ENCODE measurements at places on chromosomes 5 and 9. TPM values are rescaled to one million over a fixed set of nuclear protein-coding genes. Genes with fewer than 3 reads are reported as not detected.

The SLC34A1 gene
- not detected for polyA plus RNA-seq

The RNF14 gene
- 7.8 TPM for polyA plus RNA-seq

The GABRP gene
- 0.15 TPM for polyA plus RNA-seq

The IL13 gene
- not detected for polyA plus RNA-seq

The CDH12 gene
- polyA plus RNA-seq, result 0.31 TPM

The TMEM215 gene
- polyA plus RNA-seq, result not detected

The TLX3 gene
- polyA plus RNA-seq, result not detected

The F12 gene
- polyA plus RNA-seq, result 1.1 TPM

The ROR2 gene
- 1.2 TPM for polyA plus RNA-seq

The ANKRD18B gene
- 0.66 TPM for polyA plus RNA-seq

The TRAPPC13 gene
- polyA plus RNA-seq, result 8.1 TPM

The BARHL1 gene
- polyA plus RNA-seq, result not detected

The NR2F1 gene
- 4.3 TPM for polyA plus RNA-seq

The GPX8 gene
- polyA plus RNA-seq, result 2.7 TPM

The CDKN2B gene
- polyA plus RNA-seq, result 1.3 TPM

The NFIB gene
- 10.0 TPM for polyA plus RNA-seq

All from pancreas (tissue), 10 donors.